Activated naive CD8-positive, alpha-beta T cell treated with anti-CD3 and anti-CD28 coated beads, Interleukin-2, amount 50 U/mL, for 16 hours (primary cell): ENCODE measurements at places on chromosomes 12 and 14.
A peak's percentile ranks its signal among the peaks of the same experiment; 100 is the strongest.

- DNase-seq = no peak
These were observed 40.5 kb downstream of the PRMT8 start for GRCh38 chr12:3531496-3531895.

DNA sequence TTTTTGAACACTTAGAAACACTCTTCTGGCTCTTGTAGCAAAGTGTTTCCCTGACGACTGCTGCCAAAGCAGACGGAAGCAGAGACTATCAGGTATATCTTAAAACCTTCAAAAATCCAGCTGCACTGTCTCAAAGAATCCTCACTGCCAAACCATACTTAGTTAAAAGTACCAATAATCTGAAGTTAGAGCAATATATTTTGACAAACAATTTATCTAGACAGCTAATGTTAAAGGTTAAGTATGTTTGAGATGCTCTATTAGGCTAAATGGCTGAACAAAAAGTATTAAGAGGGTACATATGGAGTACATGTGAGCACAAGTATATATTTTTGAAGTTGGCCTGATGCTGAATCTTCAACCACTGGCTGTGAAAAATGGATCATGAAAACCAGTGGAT is 331.9 kb upstream of the DIO2 start:
- DNase-seq = no peak

- DNase-seq = no peak
These were observed 27.2 kb upstream of the RGS6 start for GRCh38 chr14:71905031-71905430.

DNA sequence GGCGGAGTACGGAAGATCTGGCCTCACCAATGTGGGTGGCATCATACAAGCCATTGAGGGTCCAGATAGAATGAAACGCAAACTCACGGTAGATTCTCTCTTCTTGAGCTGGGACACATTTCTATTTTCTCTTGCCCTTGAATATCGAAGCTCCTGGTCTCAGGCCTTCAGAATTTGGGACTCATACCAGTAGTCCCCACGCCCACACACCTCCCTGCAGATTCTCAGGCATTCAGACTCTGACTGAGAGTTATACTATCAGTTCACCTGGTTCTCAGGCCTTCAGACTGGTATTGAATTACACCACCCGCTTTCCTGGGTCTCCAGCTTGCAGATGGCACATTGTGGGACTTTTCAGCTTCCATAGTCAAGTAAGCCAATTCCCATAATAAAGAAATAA is 37.8 kb downstream of the EIF2S3B start:
- no peak for DNase-seq

DNA sequence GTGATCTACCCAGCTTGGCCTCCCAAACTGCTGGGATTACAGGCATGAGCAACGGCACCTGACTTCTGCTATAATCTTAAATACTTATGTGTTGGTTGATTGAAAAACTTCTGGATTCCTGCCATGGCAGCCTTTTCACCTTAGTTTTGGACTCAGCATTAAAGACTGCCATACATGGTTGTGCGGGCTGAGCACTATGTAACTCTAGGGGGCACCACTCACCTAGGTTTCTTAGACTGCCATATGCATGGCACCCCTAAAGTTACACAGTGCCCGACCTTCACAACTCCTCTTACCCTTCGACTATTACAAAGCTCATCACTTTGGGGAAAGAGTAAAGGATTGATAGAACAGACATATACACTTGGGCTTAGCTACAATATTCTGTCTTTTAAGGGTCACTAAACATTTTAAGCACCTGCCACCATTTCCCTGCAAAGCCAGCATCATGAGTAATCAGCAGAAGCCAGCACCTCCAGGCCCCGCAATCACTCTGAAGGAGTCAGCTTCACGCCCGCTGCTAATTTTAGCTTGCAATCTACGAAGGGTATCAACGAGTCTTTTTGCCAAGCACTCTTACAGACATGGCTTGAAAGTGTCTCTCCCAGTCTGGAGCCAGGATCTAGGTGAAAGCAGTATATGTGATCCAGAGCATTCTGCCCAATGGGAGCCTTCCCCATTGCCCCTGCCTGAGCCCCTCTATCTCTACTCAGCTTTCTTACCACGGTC is 59.8 kb downstream of the SUDS3 start:
- no peak for DNase-seq

GRCh38 chr14:30069536-30069935 is 141.9 kb upstream of the PRKD1 start:
- no peak for DNase-seq

GRCh38 chr12:91877022-91877421 is 268.6 kb downstream of the BTG1 start:
- DNase-seq = peak; percentile 47

DNA sequence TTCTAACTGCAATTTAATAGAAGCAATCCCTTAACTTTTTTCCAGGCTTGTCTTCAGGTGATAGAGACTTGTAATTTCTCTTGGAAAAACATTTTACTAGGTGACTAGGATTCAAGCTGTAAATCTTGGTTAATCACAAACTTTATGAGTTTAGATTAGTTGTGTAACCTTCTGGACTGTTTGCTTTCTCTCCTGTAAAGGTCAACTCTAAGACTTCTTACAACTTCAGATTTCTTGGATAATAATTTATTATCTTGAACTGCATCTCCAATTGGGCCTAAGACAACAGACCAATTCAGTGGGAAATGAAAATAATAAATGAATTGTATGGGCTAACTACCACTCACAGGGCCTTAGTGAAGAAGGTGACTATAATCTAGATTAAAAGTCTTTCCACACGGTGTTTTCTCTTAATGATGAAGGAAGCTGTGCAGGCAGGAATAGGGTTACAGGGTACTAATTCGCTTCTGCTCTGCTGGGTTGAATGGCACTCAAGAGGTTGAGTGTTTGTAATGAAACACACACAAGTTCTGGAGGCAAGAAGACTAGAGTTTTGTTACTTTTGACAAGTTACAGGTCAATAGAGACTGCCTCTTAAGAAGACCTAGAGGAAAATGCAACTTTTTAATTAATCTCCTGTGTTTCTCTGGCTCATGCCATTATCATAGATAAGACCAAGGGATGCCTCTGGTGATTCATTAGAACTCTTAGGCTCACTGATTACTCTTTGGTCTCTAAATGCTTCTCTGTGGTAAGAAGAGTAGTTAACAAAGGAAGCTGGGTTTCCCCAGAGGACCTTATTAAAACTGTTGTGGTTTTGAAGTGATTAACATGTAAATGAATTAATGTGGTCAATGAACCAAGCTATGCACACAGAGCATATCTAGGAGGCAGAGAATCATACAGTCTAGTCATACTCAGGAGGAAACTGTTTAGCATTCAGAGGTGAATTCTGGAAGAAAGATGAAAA is 30.0 kb upstream of the OR4E1 start:
- no peak for DNase-seq
